ENCODE measurements at places on chromosomes 1 and 21.

GRCh38 chr1:107647012-107647411 lies 318.0 kb downstream of the VAV3 start:
- no peak for DNase-seq

GRCh38 chr1:35666916-35667315 lies 25.6 kb upstream of the PSMB2 start:
- no peak for DNase-seq

- DNase-seq, result no peak
These were observed 5.0 kb downstream of the CTRC start for GRCh38 chr1:15443281-15443680.

GRCh38 chr1:115338457-115338820 lies 390 bp upstream of the NGF start:
- DNase-seq, result no peak

Data from H4 (cell line).